ENCODE measurements at places on chromosomes 12 and 14.
A peak's percentile ranks its signal among the peaks of the same experiment; 100 is the strongest.

- no peak for DNase-seq
Measured at GRCh38 chr12:80659512-80660063, 47.8 kb upstream of the MYF6 start.

DNA sequence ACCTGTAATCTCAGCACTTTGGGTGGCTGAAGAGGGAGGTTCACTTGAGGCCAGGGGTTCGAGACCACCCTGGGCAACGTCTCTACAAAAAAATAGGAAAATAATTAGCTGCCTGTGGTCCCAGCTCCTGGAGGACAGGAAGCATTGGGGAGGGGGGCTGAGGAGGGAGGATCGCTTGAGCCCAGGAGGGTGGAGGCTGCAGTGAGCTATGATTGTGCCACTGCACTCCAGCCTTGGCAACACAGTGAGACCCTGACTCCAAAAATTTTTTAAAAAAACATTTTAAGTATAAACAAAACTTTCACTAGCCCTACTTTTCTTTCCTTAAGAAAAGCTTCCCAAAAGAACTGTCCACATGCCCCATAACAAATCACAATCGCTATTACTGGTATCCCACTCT lies 1.6 kb downstream of the L2HGDH start:
- no peak for DNase-seq

- DNase-seq, result no peak
Measured at GRCh38 chr12:124296916-124297351, 2.0 kb downstream of the RFLNA start.

DNA sequence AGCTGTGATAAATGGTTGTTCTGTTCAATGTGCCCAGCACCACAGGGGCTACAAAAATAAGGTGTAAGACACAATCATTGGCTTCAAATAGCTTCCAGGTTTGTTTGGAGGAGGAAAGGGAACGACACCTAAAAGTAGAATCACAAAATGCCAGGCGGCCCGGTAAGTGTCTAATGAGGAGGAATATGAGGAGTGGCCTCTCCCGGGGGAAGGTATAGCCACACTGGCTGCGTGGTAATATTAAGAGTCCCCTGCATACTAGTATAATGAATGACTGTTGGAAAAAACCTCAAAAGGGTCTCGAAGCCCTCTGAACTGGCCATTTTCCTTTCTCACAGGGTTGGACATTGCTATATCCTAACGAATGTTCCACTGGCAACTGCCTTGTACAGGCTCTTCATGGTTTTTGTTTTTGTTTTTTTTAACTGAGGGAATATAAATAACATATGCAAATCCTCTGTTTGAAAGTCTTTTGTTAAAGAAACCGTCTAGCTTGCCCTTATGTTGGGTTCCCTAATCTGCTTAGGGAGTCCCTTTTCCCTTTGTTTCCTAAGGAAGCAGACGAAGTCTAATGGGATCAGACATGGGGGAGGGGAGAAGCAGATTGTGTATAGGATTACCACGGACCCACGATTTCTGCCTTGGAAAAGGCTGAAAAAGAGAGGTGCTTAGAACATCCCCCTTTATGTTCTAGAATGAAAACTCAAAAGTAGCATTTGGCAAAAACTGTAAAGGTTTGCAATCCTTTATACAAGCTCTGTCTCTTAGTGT lies 4.2 kb downstream of the CCDC60 start:
- no peak for DNase-seq

DNA sequence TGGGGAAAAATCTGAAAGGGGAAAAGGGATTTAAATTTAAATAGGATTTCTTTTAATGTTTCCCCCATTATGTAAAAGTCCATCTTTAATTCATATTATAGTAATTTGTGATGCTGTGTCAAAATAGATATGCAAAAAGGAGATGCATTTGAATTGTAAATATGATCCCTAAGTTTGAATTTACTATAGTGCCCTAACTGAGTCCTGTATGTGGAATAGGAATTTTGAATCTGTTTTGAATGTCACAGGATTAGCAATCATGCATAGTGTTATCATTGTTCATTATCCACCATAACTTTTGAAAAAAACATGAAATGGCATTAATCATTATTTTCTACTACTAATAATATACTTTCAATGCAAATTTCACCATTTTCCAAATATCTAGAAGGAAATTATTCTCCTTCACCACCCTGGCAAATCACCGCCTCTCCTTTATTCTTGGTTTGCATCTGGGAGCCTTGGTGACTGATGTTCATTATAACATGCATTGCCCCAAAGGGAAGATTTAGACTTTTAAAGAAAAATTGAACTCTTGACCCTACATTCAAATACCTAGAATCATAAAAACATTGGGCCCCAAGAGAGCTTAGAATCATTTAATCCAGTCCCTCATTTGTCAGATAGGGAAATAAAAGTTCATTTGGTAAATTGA lies 341.5 kb upstream of the TMPO start:
- no peak for DNase-seq

DNA sequence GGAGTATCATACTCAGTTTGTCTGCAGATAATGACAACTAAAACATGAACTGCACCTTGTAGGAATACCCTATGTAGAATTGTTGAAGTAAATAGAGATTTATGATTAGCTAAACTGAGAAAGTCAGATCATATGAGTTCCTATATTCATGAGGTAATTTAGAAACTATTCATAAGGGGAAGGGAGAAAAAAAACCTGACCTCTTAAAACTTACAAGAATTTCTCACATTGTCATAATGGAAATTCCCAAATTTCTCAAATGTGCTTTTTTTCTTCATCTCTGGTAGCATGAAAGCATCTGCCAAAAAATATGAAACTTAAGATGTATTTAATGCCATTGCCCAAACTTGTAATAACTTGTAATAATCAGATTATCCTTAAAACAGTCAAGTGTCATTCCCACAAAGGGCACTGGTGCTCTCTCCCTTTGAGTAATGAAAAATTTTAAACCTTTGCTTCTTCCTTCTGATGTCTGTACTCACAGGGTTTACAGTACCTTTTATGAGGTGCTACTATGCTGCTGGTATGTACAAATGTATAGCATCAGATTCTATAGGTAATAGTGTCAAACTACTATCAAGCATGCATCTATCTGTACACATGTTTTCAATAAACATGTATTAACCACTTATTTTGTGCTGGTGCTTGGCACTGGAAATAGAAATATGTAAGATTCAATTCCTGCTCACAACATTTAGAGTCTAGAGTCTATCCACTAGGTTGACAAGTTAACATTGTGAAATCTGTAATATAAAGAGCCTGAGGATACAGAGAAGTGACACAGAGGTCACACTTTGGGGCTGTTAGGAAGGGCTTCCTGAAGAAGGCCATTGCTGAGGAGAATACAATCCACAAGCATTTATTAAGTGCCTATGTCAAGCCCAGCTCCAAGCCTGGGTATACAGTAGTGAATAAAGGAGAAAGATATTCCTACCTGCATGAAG lies 17.4 kb upstream of the DRAM1 start:
- no peak for DNase-seq

- DNase-seq, result no peak
Measured at GRCh38 chr14:59435987-59436386, 29.2 kb downstream of the GPR135 start.

DNA sequence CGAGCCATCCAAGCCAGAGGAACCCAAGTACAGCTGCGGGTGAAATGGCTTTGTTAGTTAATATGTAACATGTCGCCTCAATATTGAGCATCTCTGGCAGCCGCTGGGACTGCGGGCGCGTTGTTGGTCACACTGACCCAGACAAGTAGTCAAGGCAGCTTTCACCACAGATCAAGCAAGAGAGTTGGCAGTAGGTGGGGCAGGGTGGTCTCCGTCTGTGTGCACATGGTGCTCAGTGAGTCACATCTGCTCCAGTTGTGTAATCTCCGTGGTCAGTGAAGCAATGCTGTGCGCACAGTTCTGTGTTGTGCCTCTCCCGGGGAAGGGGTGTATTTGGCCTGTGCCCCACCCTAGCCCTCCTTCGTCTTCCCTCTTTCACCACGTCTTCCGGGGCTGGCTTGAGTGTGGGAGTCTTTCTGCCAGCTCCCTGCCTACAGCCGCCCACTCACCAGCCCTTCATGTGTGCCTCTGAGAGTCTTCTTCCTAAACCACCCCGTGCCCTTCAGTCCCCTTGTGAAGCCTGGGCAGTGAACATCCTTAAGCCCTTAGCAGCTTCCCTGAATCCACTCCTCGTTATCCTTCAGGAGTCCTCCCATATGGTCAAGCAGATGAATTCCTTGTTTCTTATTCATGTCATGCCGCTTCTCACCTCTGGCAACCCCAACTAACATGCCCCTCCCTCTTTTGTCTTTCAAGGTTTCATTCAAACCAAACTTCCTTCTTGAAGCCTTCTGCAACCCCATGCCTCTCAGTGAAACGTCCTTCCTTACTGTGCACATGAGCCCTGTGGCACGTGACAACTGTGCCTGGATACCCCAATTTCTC lies 242.1 kb downstream of the CACNA1C start:
- DNase-seq, result peak; percentile 34

GRCh38 chr12:19575337-19576243 lies 136.3 kb downstream of the AEBP2 start:
- no peak for DNase-seq

DNA sequence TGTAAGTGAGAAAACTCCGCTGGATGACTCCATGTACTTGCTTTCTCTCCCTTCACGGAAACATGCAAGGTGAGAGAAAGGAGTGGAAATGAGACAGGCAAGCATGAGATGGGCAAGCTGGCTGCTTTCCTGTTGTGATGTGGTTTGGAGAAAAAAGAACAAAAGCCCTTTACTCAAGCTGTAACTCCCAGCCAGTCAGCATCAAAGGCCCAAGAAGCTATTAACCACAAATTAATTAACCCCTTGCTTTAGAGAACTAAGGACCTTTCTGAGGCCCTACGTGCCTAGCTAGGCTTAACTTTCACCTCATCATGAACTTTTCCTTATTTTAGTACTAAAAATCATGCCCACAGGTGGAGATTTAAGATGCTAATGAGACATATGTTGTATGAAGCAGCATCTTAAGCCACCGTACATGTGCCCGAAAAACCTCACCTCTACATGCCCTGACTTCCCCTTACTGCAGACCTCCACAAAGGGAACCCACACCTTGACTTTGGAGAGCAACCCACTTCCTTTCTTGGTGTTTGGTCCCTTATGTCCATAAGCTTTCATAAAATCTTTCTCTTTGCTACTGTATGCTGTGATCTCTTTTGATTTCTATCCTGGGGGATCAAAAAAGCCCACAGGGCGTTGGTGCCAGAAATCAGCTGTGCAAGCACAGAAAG lies 87.0 kb downstream of the GALNT8 start:
- DNase-seq, result no peak

- no peak for DNase-seq
Measured at GRCh38 chr14:69643430-69644200, 32.2 kb downstream of the SUSD6 start.

DNA sequence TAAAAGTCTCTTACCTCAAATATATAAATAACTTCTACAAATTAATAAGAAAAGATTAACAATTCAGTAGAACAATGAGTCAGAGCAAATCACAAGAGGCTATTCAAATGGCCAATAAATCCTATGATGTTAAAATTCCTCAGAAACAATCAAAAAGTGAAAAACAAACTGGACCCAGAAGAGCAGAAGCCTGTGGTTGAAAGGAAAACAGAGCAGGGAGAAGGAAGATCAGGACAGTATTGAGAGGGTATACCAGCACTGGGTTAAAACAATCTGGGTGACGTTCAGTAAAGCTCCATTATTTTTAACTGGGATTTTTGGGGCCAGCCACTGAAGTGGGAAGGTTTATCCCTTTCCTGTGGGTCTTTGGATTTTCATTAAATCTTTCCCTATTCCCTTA lies 39.7 kb upstream of the PCED1B start:
- DNase-seq, result no peak

DNA sequence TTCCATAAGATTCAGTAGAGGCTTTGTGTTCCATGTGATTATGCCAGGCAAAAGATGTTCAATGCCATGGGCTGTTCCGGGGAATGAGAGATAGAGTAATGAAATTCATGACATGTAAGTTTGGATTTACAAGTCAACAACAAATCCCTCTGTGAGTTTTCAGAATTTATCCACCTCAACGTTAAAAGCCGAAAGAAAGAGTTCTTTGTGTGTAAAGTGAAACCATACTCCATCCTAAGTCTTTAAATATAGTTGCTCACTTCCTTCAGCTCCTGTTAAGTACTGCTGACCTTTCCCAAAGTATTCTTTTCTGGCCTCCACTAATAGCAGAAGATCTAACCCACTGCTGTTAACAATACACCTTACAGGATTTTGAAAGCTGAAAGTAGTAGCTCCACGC lies 190.0 kb downstream of the TMX1 start:
- no peak for DNase-seq

DNA sequence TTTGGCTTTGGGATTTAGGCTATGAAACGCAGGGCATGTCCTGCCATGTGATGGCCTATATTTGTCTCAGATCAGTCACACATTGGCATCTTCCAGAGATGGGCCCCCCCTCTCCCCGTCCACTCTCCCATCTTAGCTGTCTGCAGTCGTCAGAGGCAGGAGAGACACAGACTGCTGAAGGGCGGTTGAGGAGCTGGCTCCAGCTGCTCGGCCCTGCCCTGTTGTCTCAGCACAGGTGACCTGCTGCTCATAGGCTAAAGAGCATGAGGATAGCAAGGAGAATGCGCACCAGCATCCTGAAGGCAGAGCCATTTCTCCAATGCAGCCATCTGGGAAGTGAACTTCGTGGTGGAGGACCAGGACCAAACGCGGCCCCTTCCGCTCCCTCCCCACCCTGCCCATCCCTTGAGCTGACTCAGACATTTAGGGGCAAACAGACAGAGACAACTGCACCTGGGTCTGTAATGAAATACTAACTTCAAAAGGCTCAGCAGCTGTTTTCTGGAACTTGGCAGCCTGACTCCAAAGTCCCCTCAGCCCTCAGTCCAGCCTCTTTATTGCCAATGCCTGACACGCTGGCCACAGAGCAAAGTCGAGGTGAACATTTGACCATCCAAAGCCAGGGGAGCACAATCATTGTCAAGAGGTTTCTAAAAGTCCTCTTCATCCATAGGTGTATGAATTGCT lies 22.3 kb downstream of the FZD10 start:
- no peak for DNase-seq

DNA sequence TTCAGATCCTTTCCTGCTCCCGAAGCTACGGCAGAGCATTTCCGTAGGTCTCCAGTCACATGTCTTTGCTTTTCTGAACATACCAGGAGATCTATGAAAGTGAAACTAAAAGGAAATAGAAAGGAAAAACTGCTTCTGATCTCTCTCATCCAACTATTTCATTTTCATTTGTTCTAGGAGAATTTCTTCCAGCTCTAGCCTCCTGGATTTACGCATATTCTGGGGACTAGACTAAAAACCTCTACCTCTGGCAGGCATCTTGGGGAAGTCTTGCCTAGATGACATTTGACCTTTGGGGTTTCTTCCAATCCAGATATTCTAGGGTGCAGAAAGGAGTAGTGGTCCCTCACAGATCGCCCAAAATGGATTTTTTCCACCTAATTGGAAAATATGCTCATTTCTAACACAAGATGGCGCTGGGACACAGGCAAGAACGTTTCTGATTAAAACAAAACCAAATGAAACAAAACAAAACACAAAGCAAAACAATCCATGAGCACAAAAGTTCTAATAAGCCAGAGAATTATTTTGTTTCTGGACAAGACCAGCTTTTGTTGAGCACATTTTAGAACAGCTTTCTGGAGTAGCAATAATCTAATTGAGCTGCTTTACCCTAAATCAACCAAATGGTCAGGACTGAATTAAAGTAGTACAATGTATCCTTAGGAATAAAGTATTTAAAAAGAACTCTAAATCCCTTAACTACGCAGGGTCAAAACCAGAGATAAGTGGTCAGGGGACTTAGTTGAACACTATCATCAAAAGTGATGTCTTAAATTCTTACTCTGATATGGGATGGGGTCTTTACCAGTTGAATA lies 12.3 kb upstream of the PARP11 start:
- peak; percentile 24 for DNase-seq

- no peak for DNase-seq
Measured at GRCh38 chr12:88338486-88338885, 196.4 kb downstream of the TMTC3 start.

- DNase-seq, result no peak
Measured at GRCh38 chr12:112418273-112418607, 507 bp upstream of the PTPN11 start.
